ENCODE measurements at places on chromosomes 2 and 18. TPM values are rescaled to one million over a fixed set of nuclear protein-coding genes. Genes with fewer than 3 reads are reported as not detected.

The DSG1 gene
- not detected for total RNA-seq

The RAPGEF4 gene
- not detected for total RNA-seq

The INPP5D gene
- total RNA-seq, result 155 TPM

The SLC14A1 gene
- total RNA-seq, result 1.6 TPM

The NDC80 gene
- total RNA-seq, result 24.5 TPM

The TANC1 gene
- total RNA-seq, result 0.56 TPM

The SERPINB11 gene
- not detected for total RNA-seq

The TWIST2 gene
- total RNA-seq, result not detected

The ZNF521 gene
- not detected for total RNA-seq

DNA sequence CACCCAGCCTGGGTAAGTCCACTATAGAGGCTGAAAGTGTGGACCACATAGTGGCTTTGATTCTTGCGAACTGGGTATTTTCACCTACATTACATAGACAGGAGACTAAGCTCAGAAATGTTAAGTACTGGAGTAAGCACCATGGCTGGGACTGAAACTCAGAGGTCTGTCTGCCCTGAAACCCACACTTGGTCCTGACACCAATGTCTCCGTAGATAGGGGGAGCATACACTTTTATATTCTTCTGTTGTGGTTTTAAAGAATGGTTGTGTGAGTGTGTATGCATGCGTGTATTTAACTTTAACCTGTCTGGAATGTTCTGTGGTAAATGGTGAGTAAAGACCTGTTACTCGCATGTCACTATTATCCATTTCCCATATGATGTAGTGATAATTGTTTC lies 10.3 kb upstream of the NPPC start:
- DNase-seq, result no peak

DNA sequence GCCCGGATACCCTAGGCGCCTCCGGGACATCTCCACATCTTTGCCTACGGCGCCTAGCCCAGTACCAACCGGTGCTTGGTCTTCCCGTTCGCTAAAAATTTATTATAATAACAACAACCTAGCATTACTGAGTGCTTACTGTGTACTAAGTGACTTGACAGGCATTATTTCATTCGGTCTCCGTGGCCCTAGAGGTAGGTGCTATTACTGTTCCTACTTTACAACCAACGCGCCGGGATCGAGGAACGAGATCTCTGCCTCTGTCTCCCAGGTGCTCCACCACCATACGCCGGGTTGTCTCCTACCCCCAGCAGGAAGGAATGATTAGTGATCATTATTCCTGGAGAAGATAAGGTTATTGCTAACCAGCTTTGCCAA lies 657 bp upstream of the BIN1 start:
- no peak for DNase-seq

- DNase-seq, result no peak
Observed at GRCh38 chr18:8695932-8696517, 9.3 kb upstream of the MTCL1 start.

GRCh38 chr2:106537047-106537446 lies 49.9 kb downstream of the CD8B2 start:
- DNase-seq, result no peak

GRCh38 chr2:157444641-157445040 lies 752 bp upstream of the CYTIP start:
- DNase-seq, result no peak

DNA sequence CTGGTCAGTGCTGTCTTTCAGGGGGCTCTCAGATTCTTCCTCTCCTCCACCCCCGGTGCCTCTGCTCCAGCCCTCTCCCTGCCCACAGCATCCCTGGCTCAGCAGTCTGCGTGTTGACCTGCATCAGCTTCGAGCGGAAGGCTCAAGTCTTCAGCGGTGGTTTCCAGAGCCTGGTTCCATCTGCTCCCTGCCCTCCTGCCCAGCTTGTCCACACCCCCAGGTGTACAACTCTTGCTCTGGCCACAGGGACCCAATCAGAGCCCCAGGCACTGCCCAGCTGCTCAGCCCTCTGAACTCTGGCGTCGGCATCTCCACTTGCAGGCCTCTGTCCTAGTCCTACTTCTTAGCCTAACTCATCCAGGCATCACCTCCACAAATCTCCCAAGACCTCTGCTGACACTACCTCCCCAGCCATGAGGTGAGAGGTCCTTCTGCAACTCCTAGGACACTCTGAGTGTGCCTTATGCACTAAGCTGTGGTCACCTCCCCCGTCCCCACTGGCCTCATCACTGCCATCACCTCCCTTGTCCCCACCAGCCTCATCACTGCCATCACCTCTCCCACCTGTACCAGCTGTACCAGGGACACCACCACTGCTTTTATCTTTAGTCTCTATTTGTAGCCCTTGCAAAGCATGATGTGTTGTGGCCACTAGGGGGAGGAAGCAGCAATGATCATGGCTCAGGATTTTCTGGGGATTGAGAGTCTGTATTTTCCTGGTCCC lies 60.9 kb downstream of the EDAR start:
- DNase-seq, result no peak

- DNase-seq, result no peak
Observed at GRCh38 chr2:48233005-48233404, 296.9 kb upstream of the STON1 start.

- no peak for DNase-seq
Observed at GRCh38 chr2:40304340-40304739, 147.6 kb downstream of the SLC8A1 start.

- no peak for DNase-seq
Observed at GRCh38 chr18:45169610-45170009, 445.7 kb upstream of the SLC14A2 start.

GRCh38 chr18:77074431-77074830 lies 58.2 kb downstream of the MBP start:
- DNase-seq, result no peak

DNA sequence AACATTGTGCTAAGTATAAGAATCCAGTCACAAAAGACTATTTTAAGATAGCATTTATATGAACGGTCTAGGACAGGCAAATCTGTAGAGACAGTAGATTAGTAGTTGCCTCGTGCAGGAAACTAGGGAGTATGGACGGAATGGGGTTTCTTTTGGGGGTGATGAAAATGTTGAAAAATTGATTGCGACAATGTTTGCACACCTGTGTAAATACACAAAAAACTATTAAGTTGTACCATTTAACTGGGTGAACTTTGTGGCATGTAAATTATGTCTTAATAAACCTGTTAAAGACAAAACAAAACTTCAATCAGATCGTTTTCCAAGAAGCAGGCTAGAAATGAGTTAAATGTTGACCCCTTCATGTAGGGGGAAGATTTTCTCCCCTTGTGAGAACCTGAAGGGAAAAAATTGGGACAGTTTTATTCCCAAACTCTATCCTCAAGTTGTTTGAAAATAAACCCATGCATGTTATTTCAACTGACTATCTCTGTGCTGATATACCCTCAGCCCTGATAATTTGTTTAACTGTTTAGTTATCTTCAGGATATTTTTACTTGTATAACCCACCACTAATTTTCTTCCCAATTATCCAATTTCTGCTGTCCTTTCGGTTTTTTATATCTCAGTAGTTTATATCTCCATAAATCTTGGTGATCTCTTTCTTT lies 87.2 kb downstream of the CAMKMT start:
- no peak for DNase-seq

All from natural killer cell treated with Interleukin-12 subunit alpha and Interleukin-12 subunit beta and Interleukin-15 and Interleukin-18, amount 100 ng/mL, for 72 hours (primary cell).